ENCODE measurements at places on chromosomes 11 and 22.

DNA sequence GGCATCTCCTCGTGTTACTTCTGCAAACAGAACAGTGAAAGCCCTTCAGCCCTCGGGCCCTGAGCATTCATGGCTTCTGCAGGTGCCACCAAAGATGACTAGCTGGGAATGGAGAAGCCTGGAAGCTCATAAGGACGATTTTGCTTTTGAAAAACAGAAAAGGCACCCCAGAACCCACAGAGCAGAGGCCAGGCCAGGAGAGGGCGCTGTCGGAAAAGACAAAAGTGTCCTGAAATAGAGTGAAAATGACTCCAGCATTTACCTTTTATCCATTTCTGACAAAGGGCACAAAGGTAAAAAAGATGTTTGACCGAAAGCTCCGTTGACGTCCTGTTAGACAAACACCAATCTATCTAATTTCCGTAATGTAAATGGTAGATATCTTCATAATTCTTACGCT is 37.6 kb downstream of the ZNF195 start:
- peak; percentile 31 for DNase-seq

GRCh38 chr22:48882636-48883200 is 945.0 kb downstream of the BRD1 start:
- DNase-seq = no peak

DNA sequence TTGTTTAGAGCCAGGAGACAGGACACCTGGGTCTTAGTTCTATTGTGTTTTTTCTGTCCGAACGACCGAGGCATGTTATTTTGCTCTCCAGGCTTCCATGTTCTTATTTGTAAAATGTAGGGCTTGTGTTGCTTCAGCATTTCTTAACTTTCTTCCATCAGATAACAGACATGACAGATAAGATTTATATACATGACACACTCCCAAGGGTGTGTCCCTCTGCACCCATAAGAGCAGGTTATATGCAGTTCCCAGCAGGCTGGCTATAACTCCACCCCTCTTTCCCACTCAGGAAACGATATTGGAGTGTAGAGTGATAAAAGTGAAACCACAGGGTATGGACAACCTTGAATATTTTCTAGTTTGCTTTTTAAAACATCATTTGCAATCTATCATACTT is 65.8 kb downstream of the APIP start:
- DNase-seq = no peak

- no peak for DNase-seq
Observed at GRCh38 chr11:46846510-46846830, 390 bp upstream of the CKAP5 start.

DNA sequence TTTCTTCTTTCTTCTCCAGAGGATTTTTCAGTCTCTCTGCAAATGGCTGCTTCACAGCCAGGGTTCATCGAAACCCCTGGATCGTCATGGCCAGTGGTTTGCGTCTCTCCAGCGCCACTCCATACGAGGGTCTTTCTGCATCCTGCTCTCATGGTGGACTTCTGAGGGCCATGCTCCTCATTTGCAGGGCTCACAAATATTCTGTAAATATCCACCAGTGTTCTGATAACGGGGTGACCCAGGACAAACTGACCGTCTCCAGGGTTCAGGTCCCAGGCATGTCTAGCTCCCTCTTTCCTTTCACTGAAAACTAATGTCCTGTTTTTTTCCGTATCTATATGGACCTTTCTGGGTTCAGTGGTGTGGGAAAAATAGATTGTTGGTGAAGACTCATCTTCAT is 15.7 kb upstream of the VPREB1 start:
- no peak for DNase-seq

- DNase-seq = no peak
Observed at GRCh38 chr11:17481905-17482304, 5.3 kb upstream of the ABCC8 start.

- no peak for DNase-seq
Observed at GRCh38 chr11:13728076-13728475, 59.6 kb downstream of the FAR1 start.

DNA sequence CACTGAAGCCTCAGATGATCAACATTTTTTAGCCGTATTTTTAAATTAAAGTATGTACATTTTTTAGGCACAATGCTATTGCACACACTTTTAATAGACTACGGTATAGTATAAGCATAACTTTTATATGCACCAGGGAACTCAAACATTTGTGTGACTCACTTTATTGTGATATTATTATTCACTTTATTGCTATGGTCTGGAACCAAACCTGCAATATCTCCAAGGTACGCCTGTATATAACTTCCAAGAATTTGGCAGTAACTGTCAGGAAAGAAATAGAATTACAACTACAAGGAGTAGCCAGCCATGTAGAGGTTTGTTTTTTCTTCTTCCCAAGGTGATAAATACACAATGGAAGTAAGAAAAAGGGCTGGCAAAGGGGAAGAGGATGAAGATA is 62.3 kb downstream of the PRR5L start:
- DNase-seq = no peak

DNA sequence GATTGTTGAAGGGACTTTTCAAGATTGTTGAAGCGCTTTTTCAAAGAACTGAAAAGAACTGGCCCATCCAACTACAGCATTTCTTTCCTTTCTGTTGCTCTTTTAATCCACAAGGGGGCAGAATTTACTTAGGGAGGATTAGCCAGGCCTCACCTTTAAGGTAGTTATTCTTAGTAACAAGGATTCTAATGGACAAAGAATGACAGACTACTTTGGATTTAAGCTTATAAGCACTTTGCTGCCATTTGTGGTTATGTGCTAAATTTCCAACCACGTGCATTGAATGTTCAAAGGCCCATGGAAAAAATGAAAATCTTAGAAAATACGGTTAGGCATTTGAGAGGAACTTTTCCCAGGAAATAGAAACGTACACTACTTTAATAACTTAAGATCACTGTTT is 49.5 kb upstream of the HSPA8 start:
- no peak for DNase-seq

DNA sequence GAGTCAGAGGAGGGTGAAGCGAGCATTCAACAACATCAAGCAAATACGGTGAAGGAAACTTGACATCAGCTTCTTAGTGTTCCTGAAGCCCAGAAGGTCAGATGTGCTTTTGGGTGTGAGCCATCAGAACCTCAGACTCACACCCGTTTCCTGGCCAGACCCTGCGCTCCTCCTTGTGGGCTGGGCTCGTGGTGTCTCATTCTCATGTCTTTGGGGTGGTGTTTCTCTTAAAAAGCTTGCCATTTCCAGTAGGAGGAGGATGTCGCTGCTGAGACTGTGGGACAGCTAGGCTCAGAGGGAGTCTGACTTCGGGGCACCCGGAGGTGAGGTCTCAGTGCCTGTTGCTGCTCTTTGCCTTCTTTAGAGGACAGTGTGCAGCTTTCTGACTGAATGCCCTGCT is 24.2 kb downstream of the PPFIBP2 start:
- DNase-seq = peak; percentile 34

- DNase-seq = peak; percentile 94
Observed at GRCh38 chr22:30802202-30803166, 107.8 kb downstream of the OSBP2 start.

DNA sequence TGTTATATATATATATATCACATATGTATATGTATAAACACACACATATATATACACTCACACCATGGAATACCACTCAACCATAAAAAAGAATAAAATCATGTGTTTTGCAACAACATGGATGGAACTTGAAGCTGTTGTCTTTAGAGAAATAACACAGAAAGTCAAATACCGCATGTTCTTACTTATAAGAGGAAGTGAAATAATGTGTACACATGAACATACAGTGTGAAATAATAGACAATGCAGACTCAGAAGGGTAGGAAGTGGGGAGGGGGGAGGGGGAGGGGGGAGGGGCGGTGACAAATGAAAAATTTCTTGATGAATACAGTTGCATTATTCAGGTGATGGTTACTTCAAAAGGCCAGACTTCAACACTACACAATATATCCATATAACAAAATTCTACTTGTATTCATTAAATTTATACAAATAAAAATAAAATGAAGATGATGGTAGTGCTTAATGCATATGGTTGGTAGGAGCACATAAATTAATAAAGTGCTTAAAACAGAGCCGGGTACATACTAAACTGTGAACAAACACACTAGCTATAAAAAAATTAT is 5.8 kb upstream of the OR5B2 start:
- DNase-seq = no peak

- DNase-seq = no peak
Observed at GRCh38 chr22:27204280-27204679, 546.9 kb downstream of the MIAT start.

GRCh38 chr22:46009730-46010129 is 32.8 kb upstream of the WNT7B start:
- peak; percentile 12 for DNase-seq

GRCh38 chr22:24695561-24696511 is 78.7 kb downstream of the PIWIL3 start:
- DNase-seq = peak; percentile 57

GRCh38 chr11:118918128-118918685 is 7.5 kb downstream of the BCL9L start:
- DNase-seq = peak; percentile 89

- DNase-seq = no peak
Observed at GRCh38 chr22:27311698-27312550, 489.6 kb downstream of the MN1 start.

- DNase-seq = no peak
Observed at GRCh38 chr22:38699143-38699542, 1.6 kb downstream of the JOSD1 start.

GRCh38 chr11:1782031-1782590 is 18.4 kb upstream of the CTSD start:
- no peak for DNase-seq

GRCh38 chr11:9516113-9516512 is 55.3 kb downstream of the ZNF143 start:
- no peak for DNase-seq

DNA sequence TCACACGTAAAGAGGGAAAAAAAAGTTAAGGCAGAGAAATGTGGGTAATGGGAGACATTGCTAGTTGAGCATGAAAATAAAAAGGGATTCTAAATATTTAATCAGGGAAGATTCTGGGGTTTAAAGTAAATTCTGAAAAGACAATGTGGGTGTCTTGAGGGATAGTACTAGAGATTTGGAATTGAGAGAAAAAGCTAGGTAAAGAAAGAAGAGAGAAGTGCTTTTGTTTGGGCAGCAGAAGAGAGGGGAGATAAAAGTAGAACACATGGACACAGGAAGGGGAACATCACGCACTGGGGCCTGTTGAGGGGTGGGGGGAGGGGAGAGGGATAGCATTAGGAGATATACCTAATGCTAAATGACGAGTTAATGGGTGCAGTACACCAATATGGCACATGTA is 3.5 kb upstream of the YPEL4 start:
- DNase-seq = no peak

DNA sequence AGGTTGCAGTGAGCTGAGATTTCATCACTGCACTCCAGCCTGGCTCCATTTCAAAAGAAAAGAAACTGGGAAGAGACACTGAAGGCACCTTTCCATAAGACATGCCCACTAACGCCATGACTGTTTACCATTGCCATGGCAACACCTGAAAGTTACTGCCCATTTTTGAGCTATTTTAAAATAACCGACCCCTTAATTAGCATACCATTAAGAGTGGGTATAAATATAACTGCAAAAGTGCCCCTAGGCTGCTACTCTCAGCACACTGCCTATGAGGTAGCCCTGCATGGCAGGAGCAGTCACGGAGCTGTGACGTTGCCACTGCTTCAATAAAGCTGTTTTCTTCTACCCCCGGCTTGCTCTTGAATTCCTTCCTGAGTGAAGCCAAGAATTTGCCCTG is 9.9 kb upstream of the RNASEH2C start:
- no peak for DNase-seq

- DNase-seq = no peak
Observed at GRCh38 chr11:43212279-43212678, 99.5 kb upstream of the API5 start.

DNA sequence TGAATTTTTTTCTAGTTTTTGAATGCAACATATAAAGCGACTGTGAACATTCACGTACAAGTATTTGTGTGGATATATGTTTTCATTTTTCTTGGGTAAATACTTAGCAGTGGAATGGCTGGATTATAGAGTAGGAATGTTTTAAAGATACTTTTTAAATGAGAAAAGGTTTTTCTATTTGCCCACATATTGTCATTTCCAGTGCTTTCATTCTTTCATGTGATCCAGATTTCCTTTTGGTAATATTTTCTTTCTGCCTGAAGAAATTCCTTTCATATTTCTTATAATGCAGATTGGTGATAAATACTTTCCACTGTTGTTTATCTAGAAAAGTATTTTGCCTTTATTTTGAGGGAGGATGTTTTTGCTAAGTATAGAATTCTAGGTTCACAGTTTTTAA is 7.9 kb downstream of the DDB2 start:
- DNase-seq = no peak

DNA sequence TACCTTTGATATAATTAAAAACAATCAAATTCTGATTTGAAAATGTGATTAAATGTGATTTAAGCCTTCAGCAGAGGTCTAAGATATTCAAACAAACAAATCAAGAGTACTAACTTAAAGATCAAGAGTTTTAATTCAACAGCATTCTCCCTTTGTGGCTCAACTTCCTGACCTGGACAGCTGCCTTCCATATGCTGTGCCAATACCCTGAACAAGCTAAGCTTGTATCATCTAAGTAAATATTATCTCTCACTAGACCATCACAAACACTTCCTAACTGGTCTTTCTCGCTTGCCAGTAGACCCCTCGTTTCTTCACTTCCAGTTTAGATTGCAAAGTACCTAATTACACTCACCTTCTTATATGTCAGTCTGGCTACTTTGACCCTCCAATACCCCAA is 35.9 kb upstream of the P4HA3 start:
- DNase-seq = no peak

- peak; percentile 68 for DNase-seq
Observed at GRCh38 chr11:70191495-70192140, 11.5 kb upstream of the FADD start.

- no peak for DNase-seq
Observed at GRCh38 chr11:48272606-48273005, 8.9 kb downstream of the OR4X1 start.

DNA sequence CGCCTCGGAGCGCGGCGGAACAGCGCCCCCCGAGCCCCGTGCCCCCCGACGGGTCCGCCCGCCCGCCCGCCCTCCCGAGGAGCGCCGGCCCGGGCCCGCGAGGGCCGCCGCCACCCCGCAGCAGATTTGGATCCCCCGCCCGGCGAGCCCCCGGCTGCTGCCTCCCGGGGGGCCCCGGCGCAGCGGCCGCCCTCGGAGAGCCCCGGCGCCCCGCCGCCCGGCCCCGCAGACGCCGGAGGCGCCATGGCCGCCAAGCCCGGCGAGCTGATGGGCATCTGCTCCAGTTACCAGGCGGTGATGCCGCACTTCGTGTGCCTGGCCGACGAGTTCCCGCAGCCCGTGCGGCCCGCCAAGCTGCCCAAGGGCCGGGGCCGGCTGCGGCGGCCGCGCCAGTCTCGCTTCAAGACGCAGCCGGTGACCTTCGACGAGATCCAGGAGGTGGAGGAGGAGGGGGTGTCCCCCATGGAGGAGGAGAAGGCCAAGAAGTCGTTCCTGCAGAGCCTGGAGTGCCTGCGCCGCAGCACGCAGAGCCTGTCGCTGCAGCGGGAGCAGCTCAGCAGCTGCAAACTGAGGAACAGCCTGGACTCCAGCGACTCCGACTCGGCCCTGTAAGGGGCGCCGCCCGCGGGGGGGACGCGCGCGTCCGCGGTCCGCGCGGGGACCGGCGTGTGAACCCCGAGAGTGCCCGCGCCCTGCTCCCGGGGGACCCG is 380 bp downstream of the C11orf96 start:
- peak; percentile 74 for DNase-seq

- no peak for DNase-seq
Observed at GRCh38 chr11:129460714-129461113, 85.1 kb downstream of the BARX2 start.
